NCI-H748 treated with DMSO at 0.1 percent for 48 hours (cell line): ENCODE measurements at places on chromosomes 11 and 22.
A peak's percentile ranks its signal among the peaks of the same experiment; 100 is the strongest.

DNA sequence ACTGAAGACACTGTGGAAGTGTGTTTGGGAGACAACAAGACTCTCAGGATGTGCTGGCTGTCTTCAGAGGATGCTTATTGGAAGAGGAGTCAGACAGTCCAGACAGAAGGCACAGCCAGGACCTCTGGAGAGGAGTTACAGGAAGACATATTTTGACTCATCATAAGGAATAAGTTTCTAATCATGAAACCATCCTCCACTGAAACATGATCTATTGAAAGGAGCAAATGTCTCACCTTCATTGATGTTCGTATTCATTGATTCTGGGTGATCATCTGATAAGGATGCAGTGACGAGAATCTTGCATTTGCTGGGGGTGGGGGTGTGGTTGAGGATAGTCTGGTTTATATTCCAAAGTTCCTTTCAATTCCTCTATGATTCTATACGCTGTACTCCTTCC lies 2.5 kb upstream of the CXCR5 start:
- DNase-seq = no peak

GRCh38 chr22:48749555-48750227 lies 1078.0 kb downstream of the BRD1 start:
- DNase-seq = no peak

DNA sequence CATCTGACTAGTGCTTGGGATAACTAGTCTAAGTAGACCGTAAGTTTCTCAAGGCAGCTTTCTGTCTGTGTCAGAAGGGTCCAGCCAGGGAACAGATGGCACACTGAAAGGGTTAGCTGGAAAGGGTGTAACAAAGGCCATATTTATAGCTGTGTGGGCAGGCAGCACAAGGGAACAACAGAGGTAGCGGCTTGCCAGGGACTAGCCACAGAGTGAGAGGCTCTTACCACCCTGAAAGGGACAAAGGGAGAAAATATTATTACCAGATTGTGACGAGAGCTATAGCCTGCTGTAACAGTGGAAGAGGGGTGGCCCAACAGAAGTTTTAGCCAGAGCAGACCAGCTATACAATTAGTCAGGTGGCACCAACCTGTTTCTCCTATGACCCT lies 129.4 kb downstream of the CCDC34 start:
- DNase-seq = no peak

DNA sequence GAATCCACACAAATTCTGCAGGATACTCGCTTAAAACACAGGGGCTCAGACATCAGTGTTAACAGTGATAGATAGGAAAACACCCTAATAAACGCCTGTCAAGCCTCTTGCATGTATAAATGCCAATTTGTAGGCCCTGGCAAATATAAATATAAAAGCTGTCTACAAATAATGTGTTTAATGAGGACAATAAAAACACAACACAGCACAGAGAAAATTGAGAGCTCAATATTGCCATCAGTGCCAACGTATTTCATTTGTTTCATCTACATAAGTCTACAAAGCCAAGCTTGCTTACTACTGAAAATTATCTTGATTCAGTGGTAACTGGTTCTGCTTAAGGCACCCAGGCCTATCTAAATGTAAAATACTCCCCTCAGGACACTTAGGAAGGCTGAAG lies 1387.0 kb upstream of the TENM4 start:
- DNase-seq = no peak

DNA sequence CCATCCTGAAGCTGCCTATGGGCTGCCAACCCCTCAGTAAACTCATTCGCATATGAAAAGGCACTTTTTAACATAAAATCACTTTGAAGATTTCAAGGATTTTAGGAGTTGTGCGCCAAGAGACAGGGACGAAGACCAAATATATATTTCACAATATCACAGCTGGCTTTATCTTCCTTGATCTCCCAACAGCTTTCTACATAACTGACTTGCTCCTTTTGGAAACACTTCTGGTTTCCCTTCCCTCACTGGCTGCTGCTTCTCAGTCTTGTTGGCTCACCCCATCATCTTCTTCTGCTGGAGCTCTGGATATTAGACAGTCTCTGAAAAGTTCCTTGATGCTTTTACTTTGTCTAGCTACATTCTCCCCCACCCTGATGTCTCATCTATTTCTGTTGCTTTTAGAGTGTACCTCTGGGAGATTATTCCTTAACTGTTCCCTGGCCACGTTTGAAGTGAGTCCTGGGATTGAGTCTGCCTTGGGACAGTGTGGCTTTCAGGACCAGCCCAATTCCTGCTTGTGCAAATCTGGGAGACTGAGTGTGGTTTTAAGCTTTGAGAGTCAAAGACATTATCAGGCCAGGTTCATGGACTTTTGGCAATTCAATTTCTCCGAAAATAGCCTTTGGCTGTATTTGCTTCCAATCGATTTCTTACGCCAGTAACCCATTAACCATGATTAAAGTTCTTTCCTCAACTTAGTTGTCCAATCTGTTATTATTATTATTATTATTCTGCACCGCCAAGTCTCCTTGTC lies 30.9 kb upstream of the NNMT start:
- no peak for DNase-seq

DNA sequence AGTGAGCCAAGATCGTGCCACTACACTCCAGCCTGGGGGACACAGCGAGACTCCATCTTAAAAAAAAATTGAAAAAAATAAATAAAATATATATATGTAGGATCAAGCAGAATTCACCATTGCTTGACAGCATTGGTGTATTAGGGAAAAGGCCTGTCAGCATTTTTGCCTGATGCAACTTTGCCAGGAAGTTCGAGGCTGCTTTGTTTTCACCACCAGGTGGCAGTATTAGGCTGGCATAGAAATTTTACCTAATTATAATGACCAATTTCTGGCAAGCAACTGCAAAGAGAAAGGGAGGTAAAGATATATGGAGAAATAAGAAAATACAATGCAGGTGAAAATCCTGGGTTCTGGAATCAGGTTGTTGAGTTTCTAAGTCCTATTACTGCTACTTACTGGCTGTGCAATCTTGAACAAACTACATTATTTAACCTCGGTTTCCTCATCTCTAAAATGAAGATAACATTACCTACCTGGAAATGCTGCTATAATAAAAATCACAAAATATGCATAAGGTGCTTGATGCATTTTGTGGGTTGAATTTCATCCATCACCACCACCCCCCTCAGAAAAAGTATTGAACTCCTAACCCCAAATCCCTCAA lies 24.7 kb downstream of the LAYN start:
- peak; percentile 42 for DNase-seq

DNA sequence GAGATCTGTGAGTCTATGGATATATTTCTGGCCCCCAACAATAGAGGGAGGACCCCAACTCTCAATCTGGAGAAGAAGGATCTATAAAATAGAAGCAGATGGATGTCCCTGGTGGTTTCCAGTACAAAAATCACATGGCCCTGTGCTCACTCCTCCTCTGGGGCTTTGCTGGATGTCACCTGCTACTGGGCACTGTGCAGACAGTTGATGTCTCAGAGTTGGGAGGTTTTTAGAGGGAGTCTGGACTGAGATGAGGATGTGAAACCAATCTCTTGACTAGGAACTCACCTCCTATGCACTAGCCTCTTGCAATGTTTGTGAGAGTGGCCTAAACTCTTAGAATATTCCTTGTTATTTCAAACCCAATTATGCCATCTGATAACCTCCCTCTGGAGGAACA lies 107.2 kb downstream of the SCN3B start:
- DNase-seq = no peak

DNA sequence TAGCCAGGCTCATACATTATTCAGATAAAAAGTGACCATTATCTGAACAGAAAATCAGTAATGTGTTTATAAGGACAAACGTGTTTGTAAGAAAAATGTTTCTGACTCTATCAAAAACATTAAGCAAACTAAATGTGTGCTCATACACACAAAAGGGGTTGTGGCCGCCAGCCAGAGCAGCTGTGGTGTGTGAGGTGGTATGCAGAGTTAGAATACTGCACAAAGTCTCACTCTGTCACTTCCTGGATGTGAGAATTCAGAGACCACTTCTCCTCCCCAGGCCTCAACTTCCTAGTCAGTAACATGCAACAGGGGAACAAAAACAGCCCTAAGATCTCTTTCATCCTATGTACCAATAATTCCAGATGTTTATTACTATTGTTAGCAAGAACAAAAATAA lies 9.4 kb downstream of the OR5B21 start:
- no peak for DNase-seq

- no peak for DNase-seq
These were observed 2.2 kb upstream of the HDAC10 start for GRCh38 chr22:50253046-50253915.

- no peak for DNase-seq
These were observed 12.7 kb downstream of the MAP6 start for GRCh38 chr11:75656044-75656727.

GRCh38 chr22:35204807-35205775 lies 52.2 kb upstream of the HMGXB4 start:
- no peak for DNase-seq

GRCh38 chr11:122616718-122617117 lies 38.8 kb upstream of the UBASH3B start:
- no peak for DNase-seq

DNA sequence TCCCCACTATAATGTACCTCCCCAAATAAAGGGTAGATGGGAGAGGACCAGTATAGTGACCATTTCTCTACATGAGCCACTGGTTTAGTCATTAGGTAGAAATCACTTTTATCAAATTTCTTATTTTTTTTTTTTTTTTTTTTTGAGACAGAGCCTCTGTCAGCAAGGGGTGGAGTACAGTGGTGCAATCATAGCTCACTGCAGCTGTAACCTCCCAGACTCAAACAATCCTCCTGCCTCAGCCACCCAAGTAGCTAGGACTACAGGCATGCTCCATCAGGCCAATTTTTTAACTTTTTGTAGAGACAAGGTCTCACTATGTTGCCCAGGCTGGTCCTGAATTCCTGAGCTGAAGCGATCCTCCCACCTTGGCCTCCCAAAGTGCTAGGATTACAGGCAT lies 322.4 kb downstream of the TTC28 start:
- DNase-seq = no peak

GRCh38 chr22:28978158-28978557 lies 83.5 kb downstream of the C22orf31 start:
- DNase-seq = no peak

DNA sequence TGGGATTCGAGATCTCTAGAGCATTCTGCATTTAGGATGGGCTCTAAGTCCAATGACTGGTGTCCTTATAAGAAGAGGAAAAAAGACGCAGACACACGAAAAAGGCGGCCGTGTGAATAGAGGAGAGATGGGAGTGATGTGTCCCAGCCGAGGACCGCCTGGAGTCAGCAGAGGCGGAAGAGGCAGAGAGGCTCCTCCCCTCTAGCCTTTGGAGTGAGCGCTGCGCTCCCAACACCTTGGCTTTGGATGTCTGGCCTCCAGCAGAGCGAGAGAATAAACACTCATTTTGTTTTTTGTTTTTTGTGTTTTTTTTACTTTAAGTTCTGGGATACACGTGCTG lies 83.0 kb upstream of the RTL6 start:
- DNase-seq = no peak

DNA sequence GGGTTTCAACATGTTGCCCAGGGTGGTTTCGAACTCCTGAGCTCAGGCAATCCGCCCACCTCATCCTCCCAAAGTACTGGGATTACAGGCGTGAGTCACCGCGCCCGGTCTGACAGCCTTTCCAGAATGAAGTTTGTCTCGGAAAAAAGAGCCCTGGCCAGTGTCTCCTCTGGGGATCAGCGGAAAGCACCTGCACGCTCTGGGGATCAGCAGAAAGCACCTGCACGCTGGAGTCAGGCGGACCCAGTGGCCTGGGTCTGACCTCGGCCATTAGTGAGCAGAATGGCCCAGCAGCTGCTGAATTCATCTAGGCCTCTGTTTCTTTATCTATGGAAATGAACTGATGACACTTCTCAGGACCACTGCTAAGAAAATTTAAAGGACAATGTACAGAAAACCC lies 10.5 kb upstream of the TESMIN start:
- DNase-seq = no peak

GRCh38 chr22:44819966-44820631 lies 67.7 kb downstream of the ARHGAP8 start:
- no peak for DNase-seq

GRCh38 chr11:131687291-131688047 lies 317.1 kb downstream of the NTM start:
- no peak for DNase-seq

DNA sequence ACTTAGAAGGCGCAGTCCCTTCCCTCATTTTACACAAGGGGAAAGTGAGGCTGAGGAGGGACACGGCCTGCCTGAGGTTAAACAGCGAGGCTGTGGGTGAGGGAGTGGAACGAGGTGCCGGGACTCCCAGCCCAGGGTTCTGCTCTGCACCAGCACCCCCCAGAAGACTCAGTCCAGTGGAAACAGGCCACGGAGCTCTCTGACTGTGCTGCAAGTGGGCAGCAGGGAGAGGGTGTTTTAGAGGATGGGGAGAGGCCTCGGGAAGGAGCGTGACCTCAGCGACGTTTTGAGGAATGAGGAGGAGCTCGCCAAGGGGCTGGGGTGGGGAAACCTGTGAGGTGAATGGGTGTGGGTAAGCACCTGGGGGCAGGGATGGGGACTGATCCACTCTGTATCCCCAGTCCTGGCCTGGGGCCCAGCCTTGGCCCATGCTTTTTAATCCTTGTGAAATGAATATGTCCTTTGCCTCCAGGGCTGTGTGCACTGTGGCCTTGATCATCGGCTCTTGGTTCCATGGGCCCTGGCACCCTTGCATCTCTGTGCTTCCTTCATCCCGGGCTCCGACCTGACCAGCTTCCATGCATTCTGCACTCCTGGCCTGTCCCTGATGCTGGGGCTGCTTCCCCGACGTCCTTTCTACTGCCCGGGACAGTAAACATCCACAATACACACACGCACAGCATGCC lies 44.2 kb downstream of the SHISAL1 start:
- no peak for DNase-seq

GRCh38 chr11:33000181-33000580 lies 15.5 kb upstream of the DEPDC7 start:
- no peak for DNase-seq

DNA sequence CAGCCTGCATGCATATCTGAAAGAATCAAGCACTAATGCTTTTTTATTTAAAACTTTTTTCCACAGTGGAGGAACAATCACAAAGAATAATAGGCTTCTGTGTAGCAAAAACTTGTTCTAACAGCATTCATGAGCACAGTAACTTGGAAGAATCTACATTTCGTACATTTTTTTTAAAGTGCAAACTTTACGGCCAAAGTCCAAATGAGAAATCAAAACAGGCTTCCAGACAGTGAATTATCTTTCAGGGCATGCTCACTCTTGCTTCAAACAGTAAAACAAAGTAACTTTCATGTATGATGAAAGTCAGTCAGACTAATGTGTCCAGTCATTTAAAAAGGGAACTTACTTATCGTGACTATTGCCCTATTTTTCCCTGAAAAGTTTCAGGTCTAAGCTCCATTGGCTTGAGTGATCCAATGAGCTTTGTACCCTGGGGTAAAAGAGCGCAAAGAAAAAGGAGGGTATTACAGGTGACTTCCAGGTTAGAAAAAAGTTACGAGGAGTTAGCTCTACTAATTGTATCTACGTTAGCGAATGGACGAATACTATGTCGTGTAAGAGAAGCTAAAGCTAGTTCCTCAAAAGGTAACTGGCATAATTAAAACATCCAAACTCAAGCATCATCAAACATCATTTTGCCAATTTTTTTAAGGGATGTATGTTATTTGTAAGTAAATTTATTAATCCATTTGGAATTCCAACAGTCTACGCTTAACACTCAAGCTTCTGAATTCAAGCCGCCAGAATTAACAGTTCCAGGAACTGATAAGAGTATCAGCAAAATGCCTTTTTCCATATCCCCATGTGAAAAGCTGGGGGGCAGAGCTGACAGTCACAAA lies 1.7 kb downstream of the PICALM start:
- no peak for DNase-seq
